ENCODE measurements at places on chromosomes 1 and 21. TPM values are rescaled to one million over a fixed set of nuclear protein-coding genes. Genes with fewer than 3 reads are reported as not detected.
A peak's percentile ranks its signal among the peaks of the same experiment; 100 is the strongest.

Gene FAM151A
- not detected for total RNA-seq

Gene TRIM67
- not detected for total RNA-seq

DNA sequence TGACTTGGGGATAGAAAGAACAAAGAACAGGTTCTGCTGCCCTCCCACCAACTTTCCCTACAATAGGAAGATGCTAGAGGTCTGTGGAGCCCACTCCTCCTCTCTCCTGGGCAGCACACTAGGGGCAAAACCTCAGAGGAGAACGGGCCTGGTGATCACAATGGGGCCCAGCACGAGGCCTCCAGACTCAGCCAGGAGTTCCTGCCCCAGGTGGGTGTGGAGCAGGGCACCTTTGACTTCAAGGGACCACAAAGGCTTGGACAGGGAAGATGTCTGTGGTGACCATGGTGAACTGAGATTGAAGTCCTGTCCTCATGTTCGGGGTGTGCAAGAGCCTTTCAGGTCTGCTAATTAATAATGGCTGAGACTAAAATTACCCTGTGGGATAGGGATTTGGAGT is 88.8 kb downstream of the LAMC2 start:
- no peak for DNase-seq

- peak; percentile 73 for DNase-seq
These were observed 280.5 kb upstream of the SGIP1 start for GRCh38 chr1:66253330-66253921.

GRCh38 chr1:24905355-24905978 is 24.6 kb downstream of the RUNX3 start:
- no peak for DNase-seq

- no peak for DNase-seq
These were observed 3.6 kb upstream of the VSIG8 start for GRCh38 chr1:159866066-159866465.

DNA sequence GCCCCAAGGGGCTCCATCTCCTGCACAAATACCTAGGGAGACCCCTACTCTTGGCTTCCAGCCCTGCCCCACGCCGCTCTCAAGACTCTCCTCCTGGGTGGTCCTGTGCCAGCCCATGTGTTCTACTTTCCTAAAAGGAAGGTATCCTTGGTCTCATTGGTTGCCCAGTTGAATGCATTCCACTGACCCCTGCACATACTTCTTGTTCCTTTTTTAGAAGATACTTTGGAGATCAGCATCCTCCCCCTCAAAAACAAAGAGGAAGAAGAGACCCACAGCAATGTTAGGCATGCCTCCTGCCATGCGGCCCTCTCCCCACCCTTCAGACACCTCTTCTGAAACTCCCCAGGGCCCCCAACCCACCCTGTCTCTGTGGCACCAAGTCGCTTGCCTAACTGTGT is 4.1 kb downstream of the SLAMF9 start:
- DNase-seq: no peak

DNA sequence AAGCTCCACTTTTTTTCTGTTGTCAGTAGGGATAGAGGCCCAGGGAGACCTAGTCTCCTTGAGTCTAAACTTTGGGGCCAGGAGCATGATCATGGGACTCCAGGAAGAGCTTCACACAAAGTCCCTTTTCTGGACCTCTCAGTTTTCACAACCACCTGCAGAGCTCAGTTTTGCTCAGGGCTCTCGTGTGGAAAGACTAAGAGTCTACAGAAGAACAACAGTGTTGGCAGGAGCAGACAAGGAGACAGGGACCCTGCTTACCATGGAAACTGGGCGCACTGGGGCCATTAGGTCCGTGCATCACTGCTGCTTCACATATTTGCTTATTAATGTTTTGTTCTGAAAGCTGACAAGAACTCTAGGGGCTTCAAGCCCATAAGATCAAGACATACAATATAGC is 63.9 kb upstream of the HSD17B7 start:
- no peak for DNase-seq

DNA sequence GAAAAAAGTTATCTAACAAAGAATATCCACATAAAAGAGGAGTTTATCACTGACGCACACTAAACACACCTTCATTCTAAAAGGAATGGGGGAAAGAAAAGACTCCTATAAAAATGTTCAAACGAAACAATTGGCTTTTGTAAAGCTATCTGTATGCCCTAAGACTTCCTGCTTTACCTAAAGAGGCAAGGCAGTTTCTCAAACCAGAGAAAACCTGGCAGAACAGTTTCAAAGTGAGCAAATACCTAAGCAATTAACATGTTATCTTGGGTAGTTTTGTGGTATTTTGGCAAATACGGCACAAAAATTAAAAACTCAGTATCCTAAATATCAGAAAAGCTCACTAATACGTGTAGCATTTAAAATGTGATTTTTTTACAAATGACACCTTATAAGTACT is 1.9 kb downstream of the PUM1 start:
- no peak for DNase-seq
